Activated CD4-positive, alpha-beta T cell treated with anti-CD3 and anti-CD28 coated beads for 24 hours (primary cell): ENCODE measurements at places on chromosomes 3 and 15.

DNA sequence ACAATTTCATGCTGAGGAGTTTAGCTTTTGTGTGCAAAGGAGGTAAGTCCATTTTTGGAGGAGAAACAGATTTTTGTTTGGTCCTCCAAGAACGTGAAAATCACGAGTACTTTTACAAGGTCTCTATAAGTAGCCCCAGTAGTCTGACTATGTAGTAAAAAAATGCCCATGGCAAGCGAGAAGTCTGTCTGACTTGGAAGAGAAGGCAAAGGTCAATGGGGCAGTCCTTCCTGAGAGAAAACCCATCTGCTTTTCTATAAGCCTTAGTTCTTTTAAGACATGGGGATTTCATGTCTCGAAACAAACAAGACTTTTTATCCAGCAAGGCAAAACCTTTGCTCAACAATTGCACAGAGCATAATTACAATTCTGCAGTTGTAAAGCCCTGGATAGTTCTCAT lies 183.2 kb downstream of the GAP43 start:
- no peak for DNase-seq

DNA sequence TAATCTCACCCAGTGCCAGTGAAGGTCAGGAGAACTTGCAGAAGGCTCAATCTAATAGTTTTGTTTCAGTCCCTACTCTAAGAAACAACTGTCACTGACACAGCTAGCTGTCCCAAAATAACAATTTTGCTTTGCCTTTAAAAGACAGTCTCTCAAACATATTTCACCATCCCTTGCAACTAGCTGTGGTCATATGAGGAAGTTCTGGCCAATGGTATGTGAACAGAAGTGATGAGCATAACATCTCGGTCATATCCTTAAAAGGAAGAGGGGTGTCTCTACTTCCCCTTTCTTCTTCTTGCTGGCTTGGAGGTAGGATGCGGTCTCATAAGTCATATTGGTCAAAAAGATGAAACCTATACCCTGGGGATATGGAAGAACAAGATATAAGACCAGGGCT lies 198.1 kb downstream of the NEK10 start:
- no peak for DNase-seq

- DNase-seq, result peak; percentile 16
Observed at GRCh38 chr15:77418966-77419835, 703 bp downstream of the PEAK1 start.

DNA sequence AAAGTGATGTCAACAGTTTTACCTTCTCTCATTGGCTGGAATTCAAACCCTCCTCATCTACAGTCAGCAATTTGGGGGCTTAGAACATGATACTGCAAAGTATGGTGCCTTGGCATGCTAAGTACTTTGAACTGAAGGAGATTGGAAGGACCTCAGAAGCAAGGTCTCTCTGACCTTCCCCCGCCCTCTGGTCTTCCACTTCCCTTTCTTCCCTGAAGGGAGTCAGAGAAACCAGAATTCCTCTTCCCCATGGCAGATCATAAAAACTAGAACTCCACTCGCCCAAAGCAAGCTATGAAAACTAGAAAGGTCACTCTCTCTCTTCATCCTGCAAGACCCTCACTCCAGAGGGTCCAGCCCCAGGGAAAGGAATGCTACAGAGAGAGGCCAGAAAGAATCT lies 64.2 kb downstream of the CD200R1L start:
- DNase-seq, result no peak

GRCh38 chr3:127792541-127793292 lies 29.6 kb downstream of the MGLL start:
- no peak for DNase-seq

DNA sequence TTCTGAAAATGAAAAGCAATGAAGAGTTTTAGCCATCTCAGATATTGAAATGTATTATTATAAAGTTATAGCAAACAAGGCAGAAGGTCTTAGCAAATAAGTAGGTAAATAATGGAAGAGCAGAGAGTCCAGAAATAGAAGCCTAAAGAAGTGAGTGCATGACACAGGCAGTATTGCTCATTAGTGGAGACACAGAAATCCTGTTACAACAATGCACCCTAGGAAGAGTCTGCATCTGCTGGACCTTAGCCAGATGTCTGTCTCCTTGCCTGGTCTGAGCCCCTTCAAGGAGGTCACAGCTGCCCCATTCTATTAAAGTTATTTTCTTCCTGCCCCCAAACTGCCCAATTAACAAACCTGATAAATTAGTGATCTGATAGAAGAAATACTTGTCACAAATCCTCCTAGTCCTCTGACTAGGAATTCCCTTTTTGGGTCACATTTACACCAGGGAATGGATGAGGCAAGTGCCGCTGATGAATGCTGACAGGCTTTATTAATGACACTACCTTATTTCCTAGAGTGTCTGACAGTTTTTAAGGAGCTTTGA lies 51.9 kb downstream of the HOMER2 start:
- DNase-seq, result no peak

GRCh38 chr3:127671523-127672428 lies 976 bp upstream of the ABTB1 start:
- peak; percentile 22 for DNase-seq

- no peak for DNase-seq
Observed at GRCh38 chr3:193974191-193974652, 161.7 kb upstream of the HES1 start.

GRCh38 chr3:64079369-64080150 lies 56.3 kb upstream of the PSMD6 start:
- no peak for DNase-seq

DNA sequence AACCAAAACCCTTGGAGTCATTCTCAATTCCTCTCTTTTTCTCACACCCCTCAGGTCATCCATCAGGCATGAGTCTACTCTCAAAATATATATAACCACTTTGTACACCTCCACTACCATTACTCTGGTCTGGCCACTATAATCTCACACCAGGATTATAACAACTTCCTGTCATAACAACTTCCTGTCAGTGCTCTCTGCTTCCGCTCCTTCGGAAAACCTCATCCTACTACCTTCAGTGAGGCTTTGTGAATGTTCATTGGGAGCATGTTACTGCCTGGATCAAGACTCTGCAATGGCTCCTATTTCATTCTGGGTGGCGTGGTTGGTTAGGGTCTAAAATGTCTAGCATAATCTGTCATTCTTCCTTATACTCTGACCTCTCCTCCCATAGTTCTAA lies 447.4 kb downstream of the MAGI1 start:
- DNase-seq, result no peak

GRCh38 chr3:159782724-159783421 lies 205.8 kb upstream of the IL12A start:
- DNase-seq, result no peak

- DNase-seq, result peak; percentile 55
Observed at GRCh38 chr3:119034256-119035013, at the start of gene IGSF11. Gene IGSF11, minus strand, starts transcription at chr3:119034846. Its CDS starts 264 bp downstream, at chr3:119034582.

GRCh38 chr15:74511583-74511982 lies 29.4 kb upstream of the ARID3B start:
- DNase-seq, result no peak

- DNase-seq, result no peak
Observed at GRCh38 chr15:48652510-48653076, 7.1 kb upstream of the FBN1 start.

- DNase-seq, result no peak
Observed at GRCh38 chr3:139340784-139341183, 3.0 kb upstream of the MRPS22 start.

GRCh38 chr15:41891946-41892345 lies 1.9 kb downstream of the SPTBN5 start:
- no peak for DNase-seq

- no peak for DNase-seq
Observed at GRCh38 chr15:57290187-57290586, 86.1 kb upstream of the CGNL1 start.

DNA sequence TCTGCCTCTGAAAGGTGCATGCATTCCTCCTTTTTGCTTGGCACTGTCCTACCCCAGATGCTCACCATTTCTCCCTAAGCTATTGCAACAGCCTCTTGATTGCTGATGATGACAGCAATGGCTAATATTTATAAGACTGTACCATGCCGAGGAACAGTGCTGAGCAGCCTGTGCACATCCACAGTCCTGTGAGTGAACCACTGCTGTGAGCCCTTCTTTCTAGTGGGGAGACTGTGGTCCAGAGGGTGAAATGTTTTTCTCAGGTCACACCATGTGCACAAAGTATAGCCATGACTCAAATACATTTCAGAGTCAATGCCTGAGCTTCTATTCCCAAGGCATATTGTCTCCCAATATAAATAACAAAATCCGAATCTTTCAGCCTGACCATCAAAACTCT lies 231.2 kb upstream of the LRTM1 start:
- no peak for DNase-seq

DNA sequence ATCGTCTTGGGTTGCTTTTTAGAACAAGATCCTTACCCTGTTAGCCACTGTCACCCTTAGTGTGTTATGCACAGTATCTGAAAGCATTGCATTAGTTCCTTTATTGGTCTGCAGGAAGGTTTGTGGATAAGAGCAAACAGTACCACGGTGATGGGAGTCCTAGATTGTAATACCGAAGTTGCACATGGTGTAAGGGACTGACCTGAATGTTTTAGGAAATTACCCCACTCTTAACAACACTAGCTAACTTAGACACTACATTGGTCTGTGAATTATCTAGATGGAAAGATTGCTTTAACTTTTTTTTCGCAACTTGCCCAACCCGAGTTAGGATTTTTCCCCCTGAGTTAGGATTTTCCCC lies 1.3 kb downstream of the STT3B start:
- DNase-seq, result no peak

DNA sequence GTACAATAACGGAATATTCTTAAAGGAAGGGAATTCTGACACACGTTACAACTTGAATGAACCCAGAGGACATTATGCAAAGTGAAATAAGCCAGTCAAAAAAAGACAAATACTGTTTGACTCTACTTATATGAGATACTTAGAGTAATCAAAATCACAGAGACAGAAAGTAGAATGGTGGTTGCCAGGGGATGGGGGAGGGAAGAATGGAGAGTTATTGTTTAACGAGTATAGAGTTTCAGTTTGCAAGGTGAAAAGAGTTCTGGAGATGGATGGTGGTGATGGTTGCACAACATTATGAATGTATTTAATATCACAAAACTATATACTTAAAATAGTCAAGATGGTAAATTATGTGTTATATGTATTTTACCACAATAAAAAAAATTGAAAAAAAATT lies 112.9 kb upstream of the ARHGEF3 start:
- DNase-seq, result no peak

DNA sequence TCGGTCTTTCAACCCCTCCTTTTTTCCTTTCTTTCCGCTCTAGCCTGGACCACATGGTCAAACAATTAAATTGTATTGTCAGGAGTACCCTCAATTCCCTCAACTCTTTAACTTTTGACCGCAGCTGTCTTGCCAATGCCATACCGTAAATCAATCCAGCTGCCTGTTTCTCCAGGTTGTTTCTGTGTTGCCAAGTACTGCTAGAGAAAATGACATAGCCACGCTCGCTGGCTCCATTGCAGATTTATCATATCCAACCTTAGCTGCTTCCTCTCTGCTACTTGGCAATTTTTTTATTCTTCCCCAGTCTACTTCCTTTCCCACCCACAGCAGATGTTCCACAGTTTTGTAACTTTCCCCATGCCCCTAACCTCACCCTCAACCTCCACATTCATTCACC lies 60.0 kb downstream of the ZNF385D start:
- DNase-seq, result no peak

GRCh38 chr15:33411596-33412540 lies 101.1 kb downstream of the RYR3 start:
- DNase-seq, result no peak

GRCh38 chr3:184186184-184186901 lies at the start of gene ABCF3:
Gene ABCF3, plus strand, starts transcription at chr3:184186199. Its CDS starts 9 bp downstream, at chr3:184186208.
- no peak for DNase-seq

GRCh38 chr15:68875377-68876116 lies 54.8 kb upstream of the SPESP1 start:
- DNase-seq, result peak; percentile 92

- no peak for DNase-seq
Observed at GRCh38 chr3:120198305-120198878, 86.6 kb downstream of the GPR156 start.

- DNase-seq, result no peak
Observed at GRCh38 chr3:150439657-150440056, 31.6 kb downstream of the TSC22D2 start.

GRCh38 chr3:135655328-135655727 lies 310.2 kb upstream of the PPP2R3A start:
- no peak for DNase-seq

GRCh38 chr3:112304611-112305010 lies 10.6 kb upstream of the SLC9C1 start:
- no peak for DNase-seq

- no peak for DNase-seq
Observed at GRCh38 chr3:108471426-108471825, 39.0 kb downstream of the MYH15 start.

DNA sequence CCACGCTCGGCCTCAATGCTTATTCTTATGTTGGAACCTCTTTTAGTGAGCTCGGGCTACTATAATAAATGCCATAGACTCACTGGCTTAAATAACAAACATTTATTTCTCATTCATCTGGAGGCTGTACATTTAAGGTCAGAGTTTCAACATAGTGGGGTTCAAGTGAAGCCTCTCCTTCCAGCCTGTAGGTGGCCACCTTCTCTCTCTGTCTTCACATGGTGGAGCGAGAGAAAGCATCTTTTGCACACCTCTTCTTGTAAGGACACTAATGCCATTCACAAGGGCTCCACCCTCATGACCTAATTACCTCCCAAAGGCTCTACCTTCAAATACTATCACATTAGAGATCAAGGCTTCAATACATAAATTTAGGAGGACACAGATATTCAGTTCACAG lies 520.3 kb upstream of the EPHA6 start:
- DNase-seq, result no peak

- DNase-seq, result no peak
Observed at GRCh38 chr15:75227663-75228280, 26.1 kb downstream of the C15orf39 start.

DNA sequence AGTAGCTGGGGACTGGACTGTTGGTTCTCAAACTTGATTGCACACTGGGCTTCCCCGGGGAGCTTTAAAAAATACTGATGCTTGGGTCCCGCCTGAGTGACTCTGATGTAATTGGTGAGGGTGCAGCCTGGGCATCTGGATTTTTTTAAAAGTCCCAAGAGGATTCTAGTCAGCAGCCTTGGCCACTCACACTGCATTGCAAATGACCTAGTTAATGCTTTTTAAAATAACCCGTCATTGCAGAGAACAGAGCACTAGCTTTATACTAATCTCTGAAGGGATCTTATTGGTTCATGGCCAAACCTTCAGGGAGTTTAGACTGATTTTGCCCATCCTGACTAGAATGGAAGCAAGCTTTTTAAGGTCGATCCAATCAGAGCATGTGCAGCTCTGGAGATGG lies 310.6 kb upstream of the PROK2 start:
- DNase-seq, result no peak

DNA sequence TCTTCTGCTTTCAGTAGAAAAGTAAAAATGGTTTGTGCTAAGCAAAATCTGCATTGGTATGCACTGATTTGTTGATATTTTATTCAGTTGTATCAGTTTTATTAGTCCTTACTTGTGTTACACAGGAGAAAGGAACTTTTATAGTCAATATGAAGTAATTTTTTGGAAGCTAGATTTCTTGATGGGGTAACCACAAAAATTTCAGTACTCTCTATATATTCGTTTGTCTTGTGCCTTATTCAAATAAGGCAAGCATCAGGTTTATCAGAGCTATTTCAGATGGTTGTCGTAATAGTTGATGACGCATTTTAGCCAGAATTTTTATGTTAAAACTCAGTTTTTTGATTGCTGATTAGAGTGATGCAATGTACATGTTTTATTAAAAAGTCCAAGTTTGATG lies 50.7 kb upstream of the NIPA1 start:
- DNase-seq, result no peak
